D721Med (cell line): ENCODE measurements at places on chromosomes 6 and 20.

DNA sequence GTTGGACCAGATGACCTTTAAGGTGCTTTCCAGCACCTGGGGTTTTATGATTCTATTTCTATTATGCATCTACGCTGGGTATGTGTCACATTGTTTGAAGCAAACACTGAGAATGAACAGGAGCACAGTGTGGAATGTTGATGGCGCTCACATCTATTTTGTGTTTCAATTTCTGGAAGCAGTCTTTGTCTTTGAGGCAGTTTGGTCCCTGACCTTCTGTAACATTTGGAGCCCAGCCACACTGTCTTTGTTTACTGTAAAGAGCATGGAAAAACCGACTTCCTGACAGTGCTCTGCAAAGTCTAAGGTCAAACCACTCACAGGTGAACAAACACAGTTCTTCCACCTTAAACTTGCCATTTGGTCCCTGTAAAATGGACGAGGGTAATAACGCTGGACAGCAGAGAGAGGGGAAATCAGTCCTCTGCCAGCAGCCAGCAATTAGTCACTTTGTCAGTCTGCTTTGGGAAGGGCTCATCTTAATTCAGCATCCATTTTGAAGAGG lies 155.5 kb downstream of the PRL start:
- no peak for DNase-seq

DNA sequence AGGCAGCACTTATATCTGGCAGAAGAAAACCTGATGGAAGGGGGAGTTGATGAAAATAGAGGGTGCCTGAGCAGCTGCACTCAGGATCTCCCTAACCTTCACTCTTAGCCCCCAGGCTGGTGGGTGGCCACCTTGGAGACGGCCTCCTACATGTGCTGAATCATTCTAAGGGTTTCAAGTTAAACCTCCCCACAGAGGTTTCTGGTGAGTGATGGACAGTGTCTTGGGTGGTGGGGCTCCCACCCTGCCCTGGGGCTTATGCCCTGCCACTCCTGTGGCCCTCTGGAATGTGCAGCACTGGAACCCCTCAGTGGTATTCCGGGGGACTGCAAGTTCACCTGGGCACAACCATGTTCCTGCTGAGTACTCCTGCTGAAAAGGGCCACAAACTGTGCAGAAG lies 357.2 kb downstream of the CD83 start:
- no peak for DNase-seq

DNA sequence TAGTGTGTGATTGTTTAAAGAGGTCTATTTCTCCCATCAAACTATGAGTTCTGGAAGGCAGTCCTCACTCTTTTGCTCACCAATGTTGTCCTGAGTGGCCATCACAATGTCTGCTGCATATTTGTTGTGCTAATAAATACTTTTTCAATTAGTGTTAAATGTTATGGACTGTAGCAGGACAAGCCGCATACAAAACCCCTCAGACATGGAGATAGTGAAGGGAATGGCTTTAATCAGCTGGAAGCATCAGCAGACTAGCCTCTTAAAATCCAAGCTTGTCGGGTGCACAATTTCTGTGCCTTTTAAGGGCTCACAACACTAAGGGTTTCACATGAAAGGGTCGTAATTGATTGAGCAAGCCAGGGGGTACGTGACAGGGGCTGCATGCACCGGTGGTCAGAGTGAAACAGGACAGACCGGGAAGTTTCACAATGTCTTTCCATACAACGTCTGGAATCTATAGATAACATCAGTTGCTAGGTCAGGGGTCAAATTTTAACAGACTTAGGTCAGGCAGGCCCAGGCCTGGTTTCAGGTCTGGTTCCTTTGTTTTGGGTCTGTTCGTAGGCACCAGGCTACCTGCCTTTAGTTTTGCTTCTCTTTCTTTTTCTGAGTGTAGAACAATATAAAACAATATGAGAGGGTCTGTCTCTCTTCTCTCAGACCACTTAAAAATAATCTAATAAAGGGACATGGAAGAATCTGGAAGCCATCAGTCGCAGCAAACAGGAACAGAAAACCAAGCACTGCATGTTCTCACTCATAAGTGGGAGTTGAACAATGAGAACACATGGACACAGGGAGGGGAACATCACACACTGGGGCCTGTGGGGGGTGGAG lies 327.6 kb upstream of the HTR1E start:
- DNase-seq, result no peak

- no peak for DNase-seq
Observed at GRCh38 chr20:40441771-40442170, 247.3 kb downstream of the MAFB start.

DNA sequence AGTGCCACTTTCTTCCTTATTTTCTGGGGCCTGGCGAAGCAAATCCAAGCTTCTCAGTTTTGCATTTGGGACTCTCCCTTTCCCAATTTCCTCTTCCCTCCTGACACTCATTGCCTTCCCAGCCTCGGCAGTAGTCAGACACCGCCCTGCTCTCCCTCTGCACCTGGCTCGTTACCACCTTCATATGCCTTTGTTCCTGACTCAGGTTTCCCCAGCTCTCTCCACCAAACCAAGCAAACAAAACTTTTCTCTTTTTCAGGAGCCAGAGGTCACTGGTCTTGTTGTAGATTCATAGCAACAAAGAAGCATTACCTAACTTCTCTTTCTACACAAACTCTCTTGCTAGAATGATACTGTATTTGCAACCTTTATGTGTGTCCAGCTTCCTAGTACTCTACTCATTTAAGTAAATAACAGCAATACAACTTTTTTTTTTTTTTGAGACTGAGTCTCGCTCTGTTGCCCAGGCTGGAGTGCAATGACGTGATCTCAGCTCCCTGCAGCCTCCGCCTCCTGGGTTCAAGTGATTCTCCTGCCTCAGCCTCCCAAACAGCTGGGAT lies 9.0 kb upstream of the ZC3H12D start:
- no peak for DNase-seq

- DNase-seq, result no peak
Observed at GRCh38 chr20:59808729-59809381, 124.6 kb downstream of the SYCP2 start.

- DNase-seq, result no peak
Observed at GRCh38 chr20:5880326-5880725, 70.0 kb downstream of the TRMT6 start.

- DNase-seq, result no peak
Observed at GRCh38 chr20:45097485-45098102, 3.3 kb downstream of the KCNS1 start.

GRCh38 chr6:103107985-103108384 lies 1714.5 kb downstream of the GRIK2 start:
- DNase-seq, result no peak

GRCh38 chr20:11056414-11056813 lies 382.6 kb upstream of the JAG1 start:
- no peak for DNase-seq

DNA sequence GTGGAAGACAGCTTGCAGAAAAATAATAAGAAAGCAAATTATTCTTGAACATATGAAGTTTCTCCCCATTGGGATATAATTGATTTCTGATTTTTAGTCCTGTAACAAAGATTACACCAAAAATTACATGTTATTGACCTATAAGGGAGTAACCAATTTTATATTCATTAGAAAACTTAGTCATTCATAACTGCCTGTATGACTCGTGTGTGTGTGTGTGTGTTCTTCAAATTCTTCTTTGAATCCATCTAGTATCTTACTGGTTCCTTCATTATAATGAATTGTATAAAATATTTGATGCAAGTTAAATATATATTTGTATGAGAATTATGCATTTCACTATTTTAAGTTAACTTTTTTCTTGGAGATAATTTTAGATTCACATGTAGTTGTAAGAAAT lies 310.4 kb downstream of the HAO1 start:
- no peak for DNase-seq

DNA sequence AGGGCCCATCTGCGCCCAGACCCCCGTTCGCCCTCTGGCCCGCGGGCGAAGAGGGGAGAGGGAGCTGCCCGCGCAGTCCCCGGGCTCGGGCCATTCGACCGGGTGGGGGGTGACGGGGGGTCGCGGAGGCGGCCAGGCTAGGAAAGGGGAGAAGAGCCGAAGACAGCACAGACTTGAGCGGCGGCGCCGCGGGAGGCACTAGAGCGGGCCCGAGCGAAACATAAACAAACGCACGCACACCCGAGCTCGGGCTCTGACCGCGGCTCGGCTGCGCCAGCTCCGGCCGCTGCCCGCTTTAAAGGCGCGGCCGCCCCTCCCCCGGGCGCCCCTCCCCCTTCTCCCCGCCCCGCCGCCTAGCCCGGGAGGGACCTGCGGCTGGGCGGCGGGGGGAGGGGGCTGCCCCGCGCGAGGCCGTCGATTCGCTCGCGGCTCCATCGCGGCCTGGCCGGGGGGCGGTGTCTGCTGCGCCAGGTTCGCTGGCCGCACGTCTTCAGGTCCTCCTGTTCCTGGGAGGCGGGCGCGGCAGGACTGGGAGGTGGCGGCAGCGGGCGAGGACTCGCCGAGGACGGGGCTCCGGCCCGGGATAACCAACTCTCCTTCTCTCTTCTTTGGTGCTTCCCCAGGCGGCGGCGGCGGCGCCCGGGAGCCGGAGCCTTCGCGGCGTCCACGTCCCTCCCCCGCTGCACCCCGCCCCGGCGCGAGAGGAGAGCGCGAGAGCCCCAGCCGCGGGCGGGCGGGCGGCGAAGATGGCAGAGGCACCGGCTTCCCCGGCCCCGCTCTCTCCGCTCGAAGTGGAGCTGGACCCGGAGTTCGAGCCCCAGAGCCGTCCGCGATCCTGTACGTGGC lies at the start of gene FOXO3:
TSS of gene FOXO3 (plus strand) at position 455 of the 846 bp plus-strand sequence. CDS start at position 747, 292 bp downstream.
- DNase-seq, result peak; percentile 54

DNA sequence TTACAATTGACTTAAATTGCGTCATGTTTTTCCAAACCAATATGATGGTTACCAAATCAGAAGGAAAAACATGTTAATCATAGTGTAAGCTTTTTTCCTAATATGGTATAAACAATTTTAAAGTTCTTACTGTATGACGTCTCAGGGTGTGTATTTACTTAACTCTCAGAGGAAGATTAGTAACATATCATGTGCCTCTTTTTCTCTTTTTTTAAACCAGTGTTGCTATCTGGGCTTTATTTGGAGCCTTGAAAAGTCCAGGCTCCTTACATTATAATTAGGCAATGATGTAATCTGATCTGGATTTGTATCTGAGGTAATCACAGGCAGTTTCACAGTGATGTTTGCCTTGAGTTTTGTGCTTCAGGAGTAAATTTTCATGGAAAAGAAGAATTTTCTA lies 20.4 kb upstream of the RAB23 start:
- DNase-seq, result no peak

GRCh38 chr6:146884728-146885127 lies 286.0 kb downstream of the ADGB start:
- no peak for DNase-seq

- DNase-seq, result no peak
Observed at GRCh38 chr20:381581-382290, 1.2 kb downstream of the TRIB3 start.

DNA sequence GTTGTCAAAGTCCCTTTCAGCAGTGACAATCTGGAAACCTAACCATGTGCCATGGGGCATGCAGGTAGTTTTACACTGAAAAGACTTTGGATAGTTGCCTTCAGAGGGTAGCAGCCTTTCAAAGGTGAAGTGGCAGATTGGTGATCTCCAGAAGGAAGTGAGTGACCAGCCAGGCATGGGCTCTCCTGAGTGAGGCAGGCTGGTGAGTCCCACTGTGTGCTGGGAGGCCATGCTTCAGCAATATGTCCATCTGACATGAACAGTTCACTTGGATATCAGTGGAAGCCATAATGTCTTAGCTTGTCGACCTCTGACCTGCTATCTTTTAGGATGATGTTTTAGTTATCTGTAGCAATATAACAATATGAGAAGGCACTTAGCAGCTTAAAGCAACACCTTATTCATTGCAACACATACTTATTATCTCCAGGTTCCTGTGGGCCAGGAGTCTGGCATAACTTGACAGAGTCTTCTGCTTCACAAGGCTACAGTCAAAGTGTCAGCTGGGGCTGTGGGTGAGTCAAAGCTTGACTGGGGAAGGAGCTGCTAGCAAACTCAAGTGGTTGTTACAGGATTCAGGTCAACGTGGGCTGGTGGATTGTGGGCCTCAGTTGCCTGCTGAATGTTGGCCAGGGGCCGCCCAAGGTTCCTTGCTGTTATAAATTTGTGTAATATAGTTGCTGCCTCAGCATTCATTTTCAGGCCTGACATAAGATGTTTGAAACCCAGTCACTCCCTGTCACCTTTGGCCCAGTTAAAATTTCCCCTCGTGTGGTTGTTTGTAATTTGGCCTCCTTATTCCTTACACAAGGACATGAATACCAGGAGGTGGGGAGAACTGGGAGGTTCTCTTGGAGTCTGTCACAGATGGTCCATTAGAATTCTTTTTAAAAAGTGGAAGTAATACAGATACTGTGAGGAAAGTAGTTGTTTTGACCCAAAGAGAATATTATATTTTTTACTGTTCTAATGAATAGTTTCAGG lies 100.2 kb downstream of the UST start:
- DNase-seq, result no peak

DNA sequence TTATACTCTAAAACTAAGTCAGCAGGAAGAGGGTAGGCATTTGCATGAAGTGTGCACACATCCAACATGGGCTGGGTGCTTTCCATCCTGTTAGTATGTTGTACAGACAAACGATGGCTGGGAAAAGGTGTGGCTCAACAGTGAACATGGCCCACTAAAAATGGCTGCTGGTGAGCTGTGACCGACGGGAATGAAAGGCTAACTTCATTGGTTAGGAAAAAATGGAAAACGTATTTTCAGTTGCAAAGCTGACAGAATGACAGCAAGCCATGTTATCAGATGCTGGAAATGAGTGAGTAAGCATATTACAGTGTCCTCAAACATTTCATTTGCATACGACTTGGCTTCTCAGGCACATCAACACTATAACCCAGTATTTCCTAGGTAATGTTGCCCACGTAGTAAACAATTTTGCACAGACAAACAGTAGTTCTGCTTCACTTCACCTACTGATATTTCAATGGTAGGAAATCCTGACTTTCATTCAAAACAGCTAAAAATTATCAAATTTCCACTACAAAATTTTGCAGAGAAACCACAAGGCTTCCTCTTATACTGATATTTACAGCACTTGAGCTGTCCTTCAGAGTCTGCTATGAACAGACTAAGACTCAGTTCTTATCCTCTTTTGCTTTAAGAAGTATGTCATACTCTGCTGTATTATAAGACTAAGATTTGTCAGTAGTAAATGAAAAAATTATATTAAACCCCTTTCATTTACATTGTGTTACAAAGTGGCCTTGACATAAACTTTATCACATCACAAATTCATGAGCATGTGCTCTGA lies 98.9 kb downstream of the IRF4 start:
- DNase-seq, result no peak

DNA sequence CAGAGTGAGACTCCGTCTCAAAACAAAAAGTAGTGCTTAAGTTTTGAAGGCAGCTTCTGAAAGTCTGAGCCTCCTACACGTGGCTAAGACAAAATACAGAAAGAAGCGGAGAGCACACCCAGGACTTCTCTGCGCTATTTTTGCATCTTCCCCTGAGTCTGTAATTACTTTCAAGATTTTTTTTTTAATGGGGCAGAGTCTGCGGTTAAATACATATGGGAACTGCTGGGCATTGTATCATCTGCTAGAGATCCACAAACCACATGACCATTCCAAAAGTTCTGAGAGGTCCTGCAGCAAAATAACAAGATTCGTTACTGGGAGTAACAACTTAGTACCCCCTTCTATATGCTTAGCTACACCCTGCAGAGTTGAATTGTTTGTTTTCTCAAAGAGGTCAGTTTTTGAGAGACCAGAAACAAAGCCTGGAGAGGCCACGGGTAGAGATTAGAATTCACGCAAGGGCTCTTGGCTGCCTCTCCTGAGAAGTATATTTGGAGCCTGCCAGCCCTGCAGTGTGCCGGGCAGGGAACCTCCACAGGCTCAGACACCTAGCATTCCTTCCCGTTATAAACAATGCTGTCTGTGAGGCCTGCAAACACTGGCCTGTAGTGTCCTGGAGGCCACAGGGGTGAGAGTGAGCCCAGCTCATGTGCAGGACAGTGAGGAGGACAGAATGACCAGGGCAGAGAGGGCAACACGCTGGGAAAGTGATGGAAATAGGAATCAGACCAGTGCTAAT lies 48.2 kb upstream of the FAM50B start:
- DNase-seq, result no peak
